Ascending aorta (tissue), 2 donors: ENCODE measurements at places on chromosomes 2 and 18.
A peak's percentile ranks its signal among the peaks of the same experiment; 100 is the strongest.

- DNase-seq = no peak
- H3K27me3 ChIP-seq = no peaks in the 10 kb centered on the region
- H3K4me3 ChIP-seq = no peak overlapping the region
- H3K27ac ChIP-seq = no peak overlapping the region
- H3K4me1 ChIP-seq = no peaks in the 10 kb centered on the region
Measured at GRCh38 chr18:62389761-62390481, 64.8 kb downstream of the TNFRSF11A start.

DNA sequence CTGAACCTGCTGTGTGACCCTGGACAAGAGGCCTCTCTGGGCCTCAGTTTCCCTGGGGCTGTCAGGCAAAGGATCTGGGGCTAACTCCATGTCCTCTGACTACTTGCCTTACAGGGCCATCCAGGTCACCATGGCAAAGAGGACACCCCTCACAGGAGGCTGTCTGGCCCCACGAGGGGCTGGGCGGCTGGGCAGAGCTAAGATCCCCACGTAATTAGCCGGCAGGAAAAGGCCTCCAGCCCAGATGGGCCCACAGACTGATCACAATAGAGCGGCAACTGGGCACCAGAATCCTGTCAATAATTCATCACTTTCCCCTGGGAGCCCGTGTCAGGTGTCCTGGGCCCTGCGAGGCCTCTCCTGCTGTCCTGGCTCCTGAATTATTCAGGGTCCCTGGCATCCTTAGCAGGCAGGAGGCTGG is 44.8 kb upstream of the OTOF start:
- no peaks in the 10 kb centered on the region for H3K36me3 ChIP-seq
- no peak overlapping the region for H3K27ac ChIP-seq
- no peak overlapping the region for H3K4me3 ChIP-seq
- H3K27me3 ChIP-seq = no peaks in the 10 kb centered on the region
- no peak for DNase-seq

DNA sequence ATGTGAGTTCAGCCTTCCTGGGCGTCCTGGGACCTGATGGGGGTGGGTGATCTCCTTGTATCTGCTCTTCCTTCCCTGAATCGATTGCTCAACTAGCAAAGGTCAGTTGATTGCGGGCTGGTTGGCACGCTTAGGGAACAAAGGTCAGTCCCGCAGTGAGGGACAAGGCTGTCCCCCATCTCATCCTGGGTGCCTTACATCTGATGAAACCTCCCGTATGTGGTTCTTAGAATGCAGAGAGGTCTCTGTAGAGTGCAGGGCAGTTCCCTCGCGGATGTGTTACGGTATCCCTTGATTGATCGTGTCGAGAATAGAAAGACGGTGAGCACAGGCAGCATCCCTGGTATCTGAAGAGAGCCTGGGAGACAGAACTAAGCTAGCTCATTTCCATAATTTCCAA is 56.4 kb upstream of the RBM44 start:
- H3K27me3 ChIP-seq = no peaks in the 10 kb centered on the region
- no peak for DNase-seq
- peaks cover 13% of the 10 kb centered on the region for H3K36me3 ChIP-seq
- peaks cover 63% of the 10 kb centered on the region for H3K4me1 ChIP-seq
- no peak overlapping the region for H3K4me3 ChIP-seq

DNA sequence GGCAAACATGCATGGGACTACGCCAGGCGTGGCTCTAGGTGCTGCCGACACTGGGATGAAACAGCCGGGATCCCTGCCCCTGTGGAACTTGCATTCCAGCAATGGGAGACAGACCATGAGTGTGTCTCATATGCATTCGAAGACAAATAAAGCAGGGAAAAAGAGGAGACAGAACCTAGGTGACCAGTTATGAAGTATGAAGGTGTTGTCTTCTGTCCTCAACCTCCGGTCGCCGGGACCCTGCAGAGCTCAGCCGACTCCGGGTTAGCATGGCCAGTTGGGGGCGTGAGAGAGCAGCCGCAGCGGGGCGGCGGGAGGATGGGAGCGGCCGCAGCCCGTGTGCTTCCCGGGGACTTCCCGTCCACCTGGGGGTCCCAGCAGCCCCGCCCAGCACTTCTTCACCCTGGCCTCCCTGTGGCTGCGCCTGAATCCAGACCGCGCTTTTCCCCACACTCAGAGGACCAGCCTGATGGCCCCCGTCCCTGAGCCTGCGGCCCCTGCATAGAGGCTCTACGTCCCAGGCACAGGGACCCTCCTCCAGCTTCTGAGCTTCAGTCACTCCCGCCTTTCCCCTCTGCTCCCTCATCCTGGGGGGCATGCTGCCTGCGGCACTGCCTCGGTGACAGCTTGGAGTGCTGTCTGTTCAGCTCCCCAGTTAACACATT is 11.4 kb downstream of the ID2 start:
- peak overlapping the region; percentile 46 for H3K4me3 ChIP-seq
- no peaks in the 10 kb centered on the region for H3K4me1 ChIP-seq
